HS-5 (cell line): ENCODE measurements at places on chromosomes 2 and 18.
A peak's percentile ranks its signal among the peaks of the same experiment; 100 is the strongest.

DNA sequence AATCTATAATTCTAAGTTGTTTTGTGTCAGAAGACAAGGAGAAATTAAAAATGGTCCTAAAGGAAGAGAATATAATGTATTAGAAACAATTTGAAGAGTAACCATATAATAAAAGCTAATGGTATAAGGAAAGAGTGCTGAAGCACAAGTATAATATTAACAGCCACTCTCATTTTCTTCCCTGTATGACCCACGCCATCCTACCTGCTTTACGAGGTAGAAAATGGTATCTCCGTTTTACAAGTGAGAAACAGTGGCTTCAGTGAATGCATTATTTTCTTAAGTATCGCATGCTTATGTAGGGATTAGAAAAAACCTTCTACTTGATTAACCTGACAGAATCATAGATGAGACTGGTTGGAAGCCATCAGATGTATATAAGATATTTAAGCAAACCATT lies 266.2 kb downstream of the CCDC102B start:
- DNase-seq = no peak

DNA sequence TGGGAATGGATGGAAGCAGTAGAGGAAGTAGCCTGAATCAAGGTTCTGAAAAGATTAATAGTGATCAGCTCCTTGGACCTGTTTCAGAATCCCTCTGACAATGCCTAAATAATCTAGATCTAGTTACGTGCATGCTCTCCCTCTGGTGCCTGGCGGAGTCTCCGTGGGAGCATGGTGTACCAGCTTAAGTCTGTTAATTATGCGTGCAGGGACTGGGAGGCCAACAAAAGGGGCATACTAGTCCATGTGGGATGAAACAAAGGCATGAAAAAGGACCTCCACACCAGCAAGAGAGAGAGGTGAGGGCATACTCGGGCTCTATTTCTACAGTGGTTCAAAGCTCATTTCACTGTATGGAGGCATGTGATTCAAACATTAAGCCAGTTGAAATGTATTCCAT lies 200.3 kb downstream of the DPP4 start:
- no peak for DNase-seq

- no peak for DNase-seq
Measured at GRCh38 chr2:30266051-30266621, 34.8 kb downstream of the LBH start.

GRCh38 chr2:133418671-133419070 lies 149.6 kb downstream of the NCKAP5 start:
- no peak for DNase-seq

- peak; percentile 34 for DNase-seq
Measured at GRCh38 chr18:6482198-6482977, 67.7 kb upstream of the L3MBTL4 start.

DNA sequence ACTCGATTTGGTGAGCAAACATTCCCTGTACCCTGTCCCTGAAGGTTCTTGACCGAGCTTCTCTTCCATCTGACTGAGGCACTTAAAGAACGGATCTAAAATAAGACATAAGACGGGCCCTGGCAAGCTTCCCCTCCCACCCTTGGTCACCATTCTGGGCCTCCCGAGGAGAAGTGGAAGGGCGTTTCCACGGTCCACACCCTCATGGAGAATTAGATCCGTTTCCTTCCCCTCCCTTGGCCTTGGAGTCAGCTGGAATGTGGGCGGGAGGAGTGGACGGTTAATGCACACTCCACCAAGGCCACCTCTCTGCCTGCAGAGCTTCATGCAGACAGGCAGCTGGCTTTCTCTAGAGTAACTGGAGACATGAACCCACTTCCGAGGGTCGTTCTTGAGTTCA lies 257.3 kb upstream of the APCDD1 start:
- no peak for DNase-seq

- no peak for DNase-seq
Measured at GRCh38 chr2:88959480-88960204, 268.2 kb downstream of the RPIA start.

- peak; percentile 37 for DNase-seq
Measured at GRCh38 chr2:9771481-9772017, 71.7 kb upstream of the TAF1B start.

- no peak for DNase-seq
Measured at GRCh38 chr2:173806761-173807160, 158.4 kb downstream of the SP3 start.

- DNase-seq = peak; percentile 55
Measured at GRCh38 chr2:9655441-9656269, 24.9 kb upstream of the YWHAQ start.

- no peak for DNase-seq
Measured at GRCh38 chr2:96164459-96165184, 19.4 kb upstream of the DUSP2 start.

GRCh38 chr2:216147172-216148131 lies 38.3 kb downstream of the XRCC5 start:
- DNase-seq = no peak
